ENCODE measurements at places on chromosomes 5 and 9. TPM values are rescaled to one million over a fixed set of nuclear protein-coding genes. Genes with fewer than 3 reads are reported as not detected.

CRB2 gene
- not detected for total RNA-seq

STPG3 gene
- not detected for total RNA-seq

GLRX gene
- 63.4 TPM for total RNA-seq

FOXD4L5 gene
- 0.09 TPM for total RNA-seq

OTP gene
- total RNA-seq, result not detected

DNAJC21 gene
- total RNA-seq, result 41.9 TPM

OTULINL gene
- not detected for total RNA-seq

PCA3 gene
- 0.26 TPM for total RNA-seq

CD274 gene
- 1.6 TPM for total RNA-seq

NR5A1 gene
- not detected for total RNA-seq

SAXO1 gene
- 0.09 TPM for total RNA-seq

ASS1 gene
- 62.2 TPM for total RNA-seq

PRSS3 gene
- total RNA-seq, result 47.3 TPM

BTNL3 gene
- total RNA-seq, result not detected

SLC27A6 gene
- total RNA-seq, result not detected

All from bronchial smooth muscle cell (primary cell).